Uterus (tissue), 4 donors: ENCODE measurements at places on chromosomes 3 and 15.

GRCh38 chr3:174613173-174613572 lies 246.0 kb upstream of the NAALADL2 start:
- DNase-seq, result no peak

DNA sequence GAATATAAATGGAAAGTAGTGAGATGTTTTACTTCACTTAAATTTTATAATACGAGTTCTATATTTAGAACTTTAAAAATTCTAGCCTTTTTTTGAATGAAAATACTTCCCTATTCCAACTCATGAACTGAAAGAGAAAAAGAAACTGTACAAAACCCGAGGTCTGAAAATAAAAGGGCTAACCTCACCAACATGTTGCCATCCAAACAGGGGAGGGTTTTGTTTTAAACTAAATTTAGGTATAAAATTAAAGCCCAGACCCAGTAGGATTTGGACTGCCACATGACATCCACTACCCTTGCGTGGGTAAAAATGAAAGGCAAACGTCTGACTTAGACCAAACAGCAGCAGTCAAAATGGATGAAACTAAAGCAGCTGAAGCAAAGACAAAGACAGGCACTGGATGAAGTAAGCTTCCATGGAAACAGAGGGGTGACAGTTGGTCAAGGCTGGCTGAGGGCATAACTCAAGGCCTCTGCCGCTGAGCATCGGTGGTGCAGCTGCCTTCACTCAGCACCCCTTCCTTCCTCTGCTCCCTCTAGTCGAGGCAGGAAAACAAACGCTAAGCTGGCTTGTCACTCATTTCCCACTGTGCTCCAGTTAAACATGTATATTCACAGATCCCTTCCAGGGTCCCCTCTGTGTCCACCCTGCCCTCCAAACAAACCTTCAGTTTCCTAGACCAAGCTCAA lies 58.1 kb downstream of the TM4SF4 start:
- no peak for DNase-seq

DNA sequence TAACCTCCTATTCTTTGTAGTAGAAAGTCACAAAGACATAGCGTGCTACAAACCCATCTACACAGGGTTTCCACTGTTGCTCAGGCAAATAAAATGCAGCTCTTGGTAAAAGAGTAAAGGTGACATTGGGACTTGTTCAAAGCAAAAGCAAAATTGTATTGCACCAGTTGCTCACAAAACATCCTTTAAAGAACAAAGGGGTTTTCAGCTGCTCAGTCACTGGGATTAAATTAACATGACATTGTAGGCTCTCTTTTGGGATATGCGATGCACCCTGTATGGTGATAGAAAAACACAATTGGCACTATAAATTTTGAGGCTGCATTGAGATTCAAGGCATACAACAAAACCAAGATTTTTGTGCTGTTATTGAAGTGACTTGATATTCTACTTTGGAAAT lies 447.3 kb upstream of the CNTN3 start:
- DNase-seq, result no peak

DNA sequence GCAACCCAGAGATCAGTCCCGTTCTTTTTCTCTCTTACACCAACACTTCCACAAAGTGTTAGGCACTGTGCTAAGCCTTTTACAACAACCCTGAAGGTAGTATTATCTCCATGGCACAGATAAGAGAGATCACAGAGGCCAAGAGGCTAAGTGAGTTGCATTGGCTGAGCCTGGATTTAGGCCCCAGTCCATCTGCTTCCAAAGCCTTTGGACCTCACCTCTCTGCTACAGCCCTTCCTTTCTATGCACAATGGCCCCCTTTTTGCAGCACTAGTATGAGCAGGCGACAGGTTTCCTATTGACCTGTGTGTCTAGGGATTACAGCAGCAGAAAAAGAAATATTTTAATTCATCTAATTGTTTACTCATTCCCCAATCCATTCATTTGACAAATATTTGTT lies 76.2 kb downstream of the CRYGS start:
- DNase-seq, result no peak

GRCh38 chr3:34131091-34131490 lies 332.7 kb downstream of the PDCD6IP start:
- DNase-seq, result no peak

GRCh38 chr3:139020036-139020867 lies 474 bp downstream of the PRR23B start:
- DNase-seq, result no peak

GRCh38 chr3:176937541-176937940 lies 259.7 kb downstream of the TBL1XR1 start:
- no peak for DNase-seq

- DNase-seq, result no peak
Measured at GRCh38 chr3:33091746-33092145, 5.2 kb downstream of the GLB1 start.

- DNase-seq, result no peak
Measured at GRCh38 chr3:160828880-160829279, 72.8 kb downstream of the PPM1L start.

DNA sequence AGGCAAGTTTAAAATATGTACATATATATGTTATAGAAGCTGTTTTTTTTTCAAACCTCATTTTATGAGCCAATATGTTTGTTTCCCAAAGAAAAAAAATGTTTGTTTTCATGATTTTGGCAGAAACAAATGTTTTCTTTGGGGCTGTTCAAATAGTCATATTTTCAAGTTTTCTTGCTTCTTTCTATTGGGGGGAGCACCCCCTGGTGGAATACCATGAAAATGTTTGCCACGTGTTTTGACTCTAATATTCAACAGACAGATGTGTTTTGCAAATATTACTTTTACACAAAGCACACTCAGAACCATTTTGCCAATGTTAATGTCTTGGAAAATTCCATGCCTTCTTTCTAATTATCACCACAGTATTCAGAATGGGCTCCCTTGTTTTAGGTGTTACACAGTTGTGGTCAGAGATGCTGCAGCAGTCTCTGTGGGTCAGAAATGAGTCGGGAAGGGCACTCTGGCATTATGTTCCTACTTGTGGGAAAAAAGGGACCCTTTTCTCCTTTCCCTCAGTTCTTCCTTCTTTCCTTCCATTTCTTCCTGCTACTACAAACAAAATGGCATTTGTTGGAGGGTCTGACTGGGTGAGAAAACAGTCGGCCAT lies 817.0 kb downstream of the TUSC7 start:
- no peak for DNase-seq

DNA sequence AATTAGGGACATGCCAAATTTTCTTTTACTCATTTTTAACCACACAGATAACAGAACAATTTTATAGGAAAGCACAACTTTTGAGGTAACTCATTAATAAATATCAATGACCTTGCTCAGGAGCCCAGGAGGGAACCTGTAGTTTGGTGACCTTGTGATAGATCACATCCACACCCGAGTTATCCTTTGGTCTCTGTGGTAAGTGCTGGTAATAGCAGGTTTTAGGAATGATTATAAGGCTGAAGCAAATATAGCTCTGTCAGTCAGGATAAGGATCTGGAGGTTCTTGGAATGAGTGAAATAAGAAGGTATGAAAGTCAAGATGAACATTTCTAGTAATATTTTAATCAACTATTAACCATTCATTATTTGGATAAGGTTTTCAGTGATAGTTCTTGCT lies 46.5 kb downstream of the EPHA6 start:
- no peak for DNase-seq

GRCh38 chr15:34365091-34365825 lies 1.7 kb downstream of the LPCAT4 start:
- DNase-seq, result no peak

DNA sequence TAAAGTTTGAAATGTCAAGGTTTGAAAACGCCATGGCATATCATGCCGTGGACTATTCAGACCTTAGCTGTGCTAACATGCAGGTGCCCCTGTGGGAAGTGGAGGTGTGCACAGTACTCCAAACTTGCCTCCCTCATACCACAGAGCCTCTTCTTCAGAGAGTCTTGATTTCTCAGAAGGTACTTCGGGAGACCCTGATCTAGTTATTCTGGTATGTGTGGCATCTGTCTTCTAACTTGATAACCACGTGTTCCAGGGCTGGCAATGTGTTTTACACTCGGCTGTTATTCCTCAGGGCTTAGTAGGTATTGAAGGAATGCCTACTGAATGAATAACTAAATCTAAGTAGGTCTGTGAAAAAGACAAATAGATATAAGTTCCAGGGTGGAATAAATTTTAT lies 309.9 kb downstream of the CLSTN2 start:
- DNase-seq, result no peak

- peak; percentile 14 for DNase-seq
Measured at GRCh38 chr3:82186017-82186416, 424.6 kb upstream of the GBE1 start.

- DNase-seq, result no peak
Measured at GRCh38 chr3:126916546-126916945, 66.4 kb upstream of the PLXNA1 start.

- DNase-seq, result peak; percentile 85
Measured at GRCh38 chr3:141368062-141368924, at the start of gene ZBTB38. ZBTB38 (plus strand) TSS chr3:141368504; CDS start chr3:141442389, 73,885 bp downstream.

- peak; percentile 32 for DNase-seq
Measured at GRCh38 chr15:60507596-60508424, 28.9 kb upstream of the ICE2 start.

DNA sequence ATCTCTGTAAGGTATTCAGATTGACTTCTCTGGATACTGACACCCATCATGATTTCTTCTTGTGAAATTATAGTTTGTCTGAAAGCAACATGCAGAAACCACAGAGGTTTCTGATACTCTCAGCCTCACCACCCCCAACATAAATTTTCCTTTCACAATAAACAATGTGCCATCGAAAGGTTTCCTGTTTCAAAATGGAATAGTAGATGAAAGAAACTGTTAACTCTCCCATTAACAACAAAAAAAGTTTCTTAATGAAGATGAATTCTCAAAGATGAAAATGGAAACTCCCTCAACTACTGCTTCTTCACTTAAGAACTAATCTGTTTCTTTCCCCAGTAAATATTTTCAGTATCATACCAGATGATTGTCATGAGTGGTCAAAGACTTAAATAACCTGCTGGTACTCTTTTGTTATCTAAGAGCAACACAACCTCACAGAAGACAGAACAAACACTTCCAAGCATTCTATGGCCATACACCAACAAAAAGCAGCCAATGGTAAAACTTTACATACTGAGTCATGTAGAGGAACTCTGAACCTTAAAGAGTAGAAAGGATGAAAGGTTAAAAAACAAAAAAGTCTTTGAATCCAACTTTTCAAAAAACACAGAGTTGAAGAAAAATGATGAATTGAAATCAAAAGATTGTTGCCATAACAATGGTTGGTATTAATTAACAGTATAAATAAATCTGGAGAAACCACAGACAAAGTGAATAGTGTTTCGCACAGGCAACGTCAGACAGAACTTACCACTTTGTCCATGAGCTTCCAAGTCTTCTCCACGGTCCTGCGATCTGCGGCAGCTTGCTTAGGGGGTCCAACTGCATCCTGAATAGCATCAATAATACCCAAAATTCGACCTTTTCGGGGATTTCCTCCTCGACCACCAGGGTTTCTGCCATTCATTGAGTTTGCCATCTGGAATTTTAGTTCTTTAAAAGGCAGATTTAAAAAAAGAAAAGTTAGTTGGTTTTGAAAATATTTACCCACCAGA lies 1.9 kb downstream of the CBLB start:
- DNase-seq, result no peak

- no peak for DNase-seq
Measured at GRCh38 chr3:188680189-188680588, 491.6 kb upstream of the TPRG1 start.

- DNase-seq, result no peak
Measured at GRCh38 chr3:116930786-116931185, 221.2 kb downstream of the TUSC7 start.

DNA sequence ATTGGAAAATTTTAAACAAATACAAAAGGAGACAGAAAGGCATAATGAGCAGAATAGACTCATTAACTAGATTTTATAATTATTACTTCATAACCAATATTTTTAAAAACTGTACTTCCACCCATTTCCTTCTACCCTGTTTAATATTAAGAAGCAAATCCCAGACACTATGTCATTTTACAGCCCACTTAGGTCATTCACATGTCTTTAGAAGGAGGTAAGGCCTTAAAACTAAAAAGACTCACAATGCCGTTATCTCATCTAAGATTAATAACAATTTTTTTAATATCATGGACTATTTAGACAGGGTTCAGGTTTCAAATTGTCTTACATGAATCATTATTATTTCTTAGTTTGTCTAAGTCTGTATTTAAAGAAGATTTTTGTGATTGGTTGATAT lies 217.2 kb downstream of the NFKBIZ start:
- DNase-seq, result no peak

DNA sequence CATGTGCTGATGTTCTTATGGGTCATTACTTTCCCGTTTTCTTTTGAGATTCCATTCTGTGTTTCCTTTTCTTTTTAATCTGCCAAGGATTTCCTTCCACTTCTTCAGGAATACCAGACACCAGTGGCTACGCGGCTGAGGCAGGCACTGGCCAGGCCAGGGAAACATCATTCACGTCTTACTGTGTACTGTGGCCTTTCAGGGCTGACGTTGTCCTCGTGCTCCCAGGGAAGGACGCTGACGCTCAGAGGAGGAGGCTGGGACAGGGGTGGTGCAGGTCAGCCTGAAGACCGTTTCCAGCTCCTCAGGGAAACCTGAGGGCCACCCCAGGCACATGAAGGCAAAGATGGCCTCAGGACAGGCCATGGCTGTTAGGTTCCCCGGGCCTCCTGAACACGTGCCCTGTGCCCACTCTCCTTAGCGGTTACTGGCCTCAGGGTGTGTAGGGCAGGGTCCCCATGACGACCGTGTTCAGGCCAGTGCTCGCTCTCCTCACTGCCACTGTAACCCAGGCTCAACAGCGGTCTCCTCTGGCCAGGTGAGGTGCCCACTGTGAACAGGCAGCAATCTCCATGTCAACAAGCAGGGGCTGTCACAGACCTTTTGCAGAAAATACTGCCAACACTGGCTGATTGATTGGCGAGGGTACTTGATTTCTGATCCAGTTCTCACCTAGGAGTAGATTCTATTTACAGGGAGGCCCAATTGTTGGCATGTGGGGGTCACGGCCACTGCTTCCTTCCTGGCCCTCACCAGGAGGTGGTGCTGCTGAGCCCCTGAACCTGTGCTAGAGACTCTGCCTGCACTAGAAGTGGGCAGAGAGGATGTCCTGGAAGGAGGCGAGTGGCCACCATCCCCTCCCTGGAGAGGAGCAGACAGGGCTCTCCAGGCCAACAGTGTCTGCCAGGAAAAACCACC lies 169.5 kb downstream of the ATP10A start:
- no peak for DNase-seq

DNA sequence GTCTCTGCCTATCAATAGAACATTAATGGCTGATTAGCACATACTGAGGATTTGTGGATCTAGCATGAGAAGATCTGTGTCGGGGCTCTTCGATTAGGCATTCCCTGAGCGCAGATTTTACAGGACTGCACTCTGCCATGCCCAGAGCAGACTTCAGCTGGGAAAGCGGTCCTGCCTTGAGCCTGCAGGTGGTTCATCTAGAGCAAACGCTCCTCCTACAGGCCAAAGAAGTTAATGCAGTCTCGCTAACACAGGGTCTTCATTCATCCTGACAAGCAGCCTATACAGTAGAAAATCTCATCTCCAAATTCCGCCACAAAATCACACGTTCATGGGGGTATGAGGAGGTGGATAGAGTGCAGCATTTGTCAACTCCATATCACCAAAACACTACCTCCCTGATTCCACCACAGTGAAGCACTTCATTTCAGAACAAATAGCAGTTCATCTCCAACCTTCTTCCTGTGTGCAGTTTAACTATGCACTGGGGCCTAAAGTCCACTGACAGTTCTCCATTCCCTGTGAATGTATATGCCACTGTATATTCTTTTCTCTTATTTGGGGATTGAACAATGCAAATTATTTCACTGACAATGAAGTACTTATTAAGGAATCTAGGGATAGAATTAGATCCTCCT lies 405.8 kb downstream of the IGSF11 start:
- DNase-seq, result no peak

GRCh38 chr15:77633134-77633912 lies 611 bp upstream of the LINGO1 start:
- DNase-seq, result peak; percentile 72
